ENCODE measurements at places on chromosomes 12 and 14.

GRCh38 chr12:116528498-116528897 is 30.7 kb upstream of the MAP1LC3B2 start:
- H3K36me3 ChIP-seq, result peaks cover 3% of the 10 kb centered on the region
- no peaks in the 10 kb centered on the region for H3K27me3 ChIP-seq
- peaks cover 10% of the 10 kb centered on the region for H3K4me1 ChIP-seq
- no peak overlapping the region for H3K27ac ChIP-seq
- no peak for DNase-seq

DNA sequence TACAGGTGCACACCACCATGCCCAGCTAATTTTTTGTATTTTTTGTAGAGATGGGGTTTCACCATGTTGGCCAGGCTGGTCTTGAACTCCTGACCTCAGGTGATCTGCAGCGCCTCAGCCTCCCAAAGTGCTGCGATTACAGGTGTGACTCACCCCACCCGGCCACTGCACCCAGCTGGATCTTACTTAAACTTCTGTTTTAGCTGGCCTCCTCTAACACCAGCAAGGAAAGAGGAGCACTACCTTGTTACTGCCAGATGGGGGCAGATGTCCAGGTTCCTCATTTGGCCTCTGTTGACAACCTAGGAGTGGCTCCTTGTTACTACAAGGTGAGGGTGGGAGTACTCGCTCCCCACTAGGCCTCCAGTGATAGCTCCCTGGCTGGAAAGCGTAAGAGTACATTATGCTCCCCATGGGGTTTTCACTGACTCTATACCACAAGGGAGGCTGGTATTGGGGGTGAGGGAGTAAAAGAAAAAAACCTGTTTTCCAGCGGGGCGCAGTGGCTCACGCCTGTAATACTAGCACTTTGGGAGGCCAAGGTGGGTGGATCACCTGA is 13.2 kb upstream of the ARF6 start:
- H3K4me3 ChIP-seq, result no peak overlapping the region
- H3K36me3 ChIP-seq, result no peaks in the 10 kb centered on the region
- H3K27me3 ChIP-seq, result no peaks in the 10 kb centered on the region

DNA sequence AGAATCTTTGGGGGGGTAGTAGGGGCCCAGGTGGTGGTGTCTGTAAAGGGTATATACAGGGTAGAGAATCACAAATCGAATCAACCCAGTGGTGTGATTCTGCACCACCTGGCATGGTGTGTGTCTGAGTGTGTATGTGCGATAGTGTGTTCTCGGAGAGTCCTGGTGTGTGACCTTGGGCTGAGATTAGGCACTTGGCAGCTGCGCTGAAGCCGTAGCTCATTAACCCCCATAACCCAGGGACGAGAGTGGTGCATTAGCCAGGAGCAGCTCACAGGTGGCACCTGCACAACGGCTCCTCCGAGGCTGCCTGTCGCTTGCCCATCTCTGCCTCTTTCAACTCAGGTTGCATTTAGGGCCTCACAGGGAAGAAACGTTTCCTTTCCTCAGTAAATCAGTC is 15.6 kb upstream of the TESC start:
- no peak overlapping the region for H3K27ac ChIP-seq
- H3K4me3 ChIP-seq, result no peak overlapping the region
- no peak for DNase-seq
- H3K4me1 ChIP-seq, result peaks cover 3% of the 10 kb centered on the region

- peak within 1 kb of the TSS; percentile 92 for H3K27ac ChIP-seq
- peaks cover 24% of the 10 kb centered on the region for H3K36me3 ChIP-seq
- DNase-seq, result peak; percentile 90
- H3K4me1 ChIP-seq, result peaks cover 20% of the 10 kb centered on the region
- H3K27me3 ChIP-seq, result no peaks in the 10 kb centered on the region
- peak within 1 kb of the TSS; percentile 94 for H3K4me3 ChIP-seq
These were observed at the start of gene TUBA1C for GRCh38 chr12:49264873-49265792. TSS of gene TUBA1C (plus strand) at chr12:49265082. CDS start at chr12:49265182, 100 bp downstream.

GRCh38 chr14:98022541-98023520 is 1225.6 kb downstream of the VRK1 start:
- no peaks in the 10 kb centered on the region for H3K4me1 ChIP-seq
- no peak for DNase-seq
- H3K27ac ChIP-seq, result no peak overlapping the region
- H3K4me3 ChIP-seq, result no peak overlapping the region
- no peaks in the 10 kb centered on the region for H3K27me3 ChIP-seq

- H3K4me3 ChIP-seq, result peak overlapping the region; percentile 73
- H3K27me3 ChIP-seq, result no peaks in the 10 kb centered on the region
- peak overlapping the region; percentile 91 for H3K27ac ChIP-seq
- H3K36me3 ChIP-seq, result peaks cover 7% of the 10 kb centered on the region
- peaks cover 55% of the 10 kb centered on the region for H3K4me1 ChIP-seq
These were observed 25.8 kb downstream of the TAOK3 start for GRCh38 chr12:118346895-118347294.

DNA sequence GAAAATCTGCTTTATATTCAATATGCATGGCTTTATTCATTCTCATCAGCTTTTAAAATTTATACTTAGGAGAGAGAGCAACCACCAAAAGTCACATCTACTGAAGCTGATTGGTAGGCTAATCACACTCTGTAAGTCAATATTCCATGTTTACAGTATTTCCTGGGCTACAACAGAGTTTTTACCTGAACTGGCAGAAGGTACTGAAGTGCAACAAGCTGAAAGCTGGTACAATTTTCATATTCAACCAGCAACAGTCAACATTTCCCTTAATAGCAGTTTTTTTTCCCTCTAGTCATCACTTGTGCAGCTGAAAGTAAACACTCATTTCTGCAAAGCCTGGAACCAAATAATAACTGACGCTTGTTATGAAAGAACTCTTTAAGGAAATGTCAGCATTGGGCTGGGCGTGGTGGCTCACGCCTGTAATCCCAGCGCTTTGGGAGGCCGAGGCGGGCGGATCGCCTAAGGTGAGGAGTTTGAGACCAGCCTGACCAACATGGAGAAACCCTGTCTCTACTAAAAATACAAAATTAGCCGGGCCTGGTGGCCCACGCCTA is 12.9 kb downstream of the BRAP start:
- H3K27me3 ChIP-seq, result no peaks in the 10 kb centered on the region
- no peak overlapping the region for H3K4me3 ChIP-seq
- no peak overlapping the region for H3K27ac ChIP-seq
- DNase-seq, result no peak
- peaks cover 79% of the 10 kb centered on the region for H3K36me3 ChIP-seq
- H3K4me1 ChIP-seq, result no peaks in the 10 kb centered on the region

DNA sequence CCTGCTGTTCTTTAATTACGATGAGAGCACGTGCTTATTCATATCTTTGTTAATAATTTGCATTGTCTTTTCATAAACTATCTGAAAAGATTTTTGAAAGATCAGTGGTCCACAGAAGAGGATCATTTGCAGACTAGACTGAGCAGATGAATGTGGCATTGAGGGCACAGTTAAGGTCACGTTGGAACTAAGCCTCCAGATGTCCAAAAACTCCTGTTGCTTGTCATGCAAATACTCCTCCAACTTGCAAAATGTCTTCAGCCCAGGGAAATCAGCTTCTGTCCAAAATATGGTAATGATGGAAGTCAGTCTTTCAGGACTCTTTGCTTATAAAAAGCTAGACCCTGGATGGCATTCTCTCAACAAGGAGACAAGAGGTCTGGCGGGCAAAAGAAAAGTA is 201.6 kb upstream of the TMEM260 start:
- no peaks in the 10 kb centered on the region for H3K27me3 ChIP-seq
- DNase-seq, result no peak
- H3K27ac ChIP-seq, result no peak overlapping the region

DNA sequence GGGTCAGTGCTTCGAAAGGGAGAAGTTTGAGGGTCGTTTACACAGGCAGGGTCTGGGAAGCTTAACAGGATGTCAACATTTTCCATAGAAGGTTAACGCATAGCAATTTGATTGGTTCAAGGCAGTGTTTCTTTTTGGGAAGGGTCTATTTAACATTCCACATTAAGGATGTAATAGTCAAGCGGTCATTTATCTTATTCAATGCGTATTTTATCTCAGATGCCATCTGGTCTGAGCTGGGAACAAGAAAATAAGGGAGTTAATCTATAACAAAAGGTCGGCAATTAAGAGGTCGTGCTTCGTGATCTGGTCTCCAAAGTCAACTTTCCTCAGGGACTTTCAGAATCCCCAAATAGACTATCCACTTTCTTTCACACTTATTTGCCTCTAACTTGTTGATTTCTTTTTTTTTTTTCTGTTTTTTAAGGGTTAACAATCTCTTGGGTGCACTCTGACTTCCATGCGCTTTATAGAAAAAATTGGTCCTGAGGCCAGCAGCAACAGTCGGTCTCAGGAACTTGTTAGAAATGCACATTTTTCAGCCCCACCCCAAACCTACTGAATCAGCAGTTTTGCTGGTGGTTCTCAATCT is 550 bp upstream of the RESF1 start:
- H3K27me3 ChIP-seq, result no peaks in the 10 kb centered on the region
- peak overlapping the region; percentile 97 for H3K4me3 ChIP-seq
- peak overlapping the region; percentile 99 for H3K27ac ChIP-seq

GRCh38 chr12:124379938-124380754 is 85.3 kb downstream of the RFLNA start:
- H3K36me3 ChIP-seq, result peaks cover 68% of the 10 kb centered on the region
- H3K4me3 ChIP-seq, result no peak overlapping the region
- H3K27me3 ChIP-seq, result no peaks in the 10 kb centered on the region

DNA sequence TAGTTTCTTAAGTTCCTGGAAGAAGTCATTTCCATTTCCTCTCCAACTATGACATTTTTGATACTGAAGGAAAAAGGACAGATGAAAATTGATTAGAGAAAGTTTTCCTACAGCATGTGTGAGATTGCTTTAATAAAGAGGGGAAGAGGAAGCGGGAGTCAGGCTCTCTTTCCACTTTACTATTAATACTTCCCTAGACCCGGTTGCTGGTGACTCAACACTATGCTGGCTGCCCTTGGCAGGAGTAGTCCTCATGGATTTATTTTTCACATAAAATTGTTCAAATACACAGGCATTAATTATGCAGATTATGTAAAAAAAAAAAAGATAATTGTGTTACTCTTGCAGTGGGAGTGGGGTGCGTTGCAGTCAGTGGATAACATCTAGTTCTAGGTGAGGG is 293.4 kb downstream of the EGLN3 start:
- no peaks in the 10 kb centered on the region for H3K4me1 ChIP-seq
- H3K4me3 ChIP-seq, result no peak overlapping the region
- no peaks in the 10 kb centered on the region for H3K27me3 ChIP-seq
- no peaks in the 10 kb centered on the region for H3K36me3 ChIP-seq
- no peak overlapping the region for H3K27ac ChIP-seq
- DNase-seq, result no peak

DNA sequence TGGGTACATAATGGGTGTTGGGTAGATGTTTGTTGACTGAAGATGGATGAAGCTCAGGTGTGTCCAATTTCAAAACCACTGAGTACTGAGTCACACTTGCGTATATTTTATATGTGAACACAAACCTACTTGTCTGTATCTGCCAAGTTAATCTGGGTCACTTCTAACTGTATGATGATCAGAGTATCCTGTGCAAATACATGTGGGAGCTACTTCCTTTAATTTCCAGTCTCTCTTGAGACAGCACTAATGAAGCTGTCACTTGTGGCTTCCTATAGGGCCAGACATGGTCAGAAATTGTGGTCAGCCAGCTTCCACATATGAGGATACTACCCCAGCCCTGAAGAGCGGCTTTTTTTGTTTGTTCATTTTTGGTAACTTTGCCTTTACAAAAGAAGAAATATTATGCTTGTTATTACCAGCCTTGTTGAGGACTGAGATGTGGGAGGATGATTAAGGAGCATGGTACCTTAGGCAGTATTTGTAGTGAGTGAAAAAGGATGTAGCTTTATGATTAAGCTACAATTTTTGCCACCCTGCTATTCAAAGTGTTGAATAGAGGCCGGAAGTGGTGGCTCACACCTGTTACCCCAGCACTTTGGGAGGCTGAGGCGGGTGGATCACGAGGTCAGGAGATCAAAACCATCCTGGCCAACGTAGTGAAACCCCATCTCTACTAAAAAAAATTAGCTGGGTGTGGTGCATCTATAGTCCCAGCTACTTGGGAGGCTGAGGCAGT is 32.4 kb downstream of the PLXNC1 start:
- no peak overlapping the region for H3K4me3 ChIP-seq
- H3K4me1 ChIP-seq, result peaks cover 23% of the 10 kb centered on the region
- no peaks in the 10 kb centered on the region for H3K27me3 ChIP-seq
- peaks cover 32% of the 10 kb centered on the region for H3K36me3 ChIP-seq

DNA sequence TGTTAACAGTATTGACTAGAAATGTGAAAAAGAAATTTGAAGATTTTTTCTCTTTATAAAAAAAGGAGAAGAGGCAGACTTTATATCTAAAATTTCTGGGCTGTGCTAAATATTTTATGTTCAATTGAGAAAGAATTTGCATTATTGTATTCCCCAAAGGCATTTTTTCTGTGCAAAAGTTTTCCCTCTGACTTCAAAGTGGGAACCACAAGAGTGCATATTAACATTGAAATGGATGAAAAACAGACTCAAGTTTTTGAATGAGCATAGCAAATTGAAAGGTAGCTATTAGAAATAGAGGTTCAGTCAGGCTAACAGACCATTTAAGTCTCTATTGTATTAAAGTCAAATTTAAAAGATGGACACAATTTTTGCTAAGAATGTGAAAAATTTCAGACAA is 95.2 kb downstream of the RASSF9 start:
- no peaks in the 10 kb centered on the region for H3K27me3 ChIP-seq
- no peak for DNase-seq
- H3K36me3 ChIP-seq, result no peaks in the 10 kb centered on the region
- H3K4me3 ChIP-seq, result no peak overlapping the region

DNA sequence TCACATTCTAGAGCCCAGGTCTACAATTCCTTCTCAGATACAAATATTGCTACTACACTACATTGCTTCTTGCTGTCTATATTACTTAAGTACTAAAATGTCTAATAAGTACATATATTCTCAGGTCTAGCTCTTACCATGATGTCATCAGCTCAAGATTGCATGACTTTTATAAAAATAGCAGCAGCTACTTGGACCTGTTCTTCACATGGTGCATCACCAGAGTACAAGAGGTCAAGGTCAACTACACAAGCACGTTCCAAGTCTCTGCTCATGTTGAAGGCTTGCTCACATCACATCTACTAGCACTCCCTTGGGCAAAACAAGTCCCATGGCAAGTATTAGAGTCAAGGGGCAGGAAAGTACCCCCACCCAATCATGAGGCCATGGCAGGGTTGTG is 465.6 kb downstream of the MED13L start:
- no peaks in the 10 kb centered on the region for H3K4me1 ChIP-seq
- H3K27me3 ChIP-seq, result peaks cover 14% of the 10 kb centered on the region
- no peak for DNase-seq

GRCh38 chr14:100241279-100241678 is 2.3 kb downstream of the YY1 start:
- no peaks in the 10 kb centered on the region for H3K27me3 ChIP-seq
- no peak for DNase-seq
- H3K27ac ChIP-seq, result peak overlapping the region; percentile 90
- peaks cover 64% of the 10 kb centered on the region for H3K4me1 ChIP-seq

DNA sequence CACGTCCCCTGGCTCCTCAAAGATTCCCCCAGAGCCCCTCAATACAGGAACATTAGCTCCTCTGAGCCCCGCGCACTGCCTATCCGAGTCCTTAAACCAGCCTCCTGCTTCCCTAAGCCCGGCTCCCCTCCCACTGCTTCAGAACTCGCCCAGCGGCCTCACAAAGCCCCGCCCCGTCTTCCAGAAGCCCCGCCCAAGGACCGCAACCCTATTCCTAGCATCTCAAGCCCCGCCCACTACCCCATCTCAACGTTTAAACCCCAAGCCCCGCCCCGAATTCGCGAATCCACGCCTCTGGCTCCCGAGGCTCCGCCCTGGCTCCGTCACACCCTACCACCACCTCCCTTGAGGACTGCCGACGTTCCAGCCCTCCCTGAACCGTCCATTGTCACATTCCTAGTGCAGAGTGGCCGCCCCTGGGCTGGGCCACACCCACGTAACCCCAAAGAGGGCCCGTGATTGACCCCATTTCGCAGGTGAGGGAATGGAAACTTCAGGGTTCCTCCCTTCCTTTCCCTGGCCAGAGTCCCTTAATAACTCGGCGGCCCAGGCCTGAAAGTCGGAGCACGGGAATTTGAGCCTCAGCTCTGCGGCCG is 646 bp upstream of the CORO1C start:
- H3K36me3 ChIP-seq, result peaks cover 8% of the 10 kb centered on the region
- peak; percentile 98 for DNase-seq
- no peaks in the 10 kb centered on the region for H3K27me3 ChIP-seq
- peaks cover 47% of the 10 kb centered on the region for H3K4me1 ChIP-seq
